NCI-H187 treated with DMSO at 0.1 percent for 48 hours (cell line): ENCODE measurements at places on chromosomes 11 and 22.

DNA sequence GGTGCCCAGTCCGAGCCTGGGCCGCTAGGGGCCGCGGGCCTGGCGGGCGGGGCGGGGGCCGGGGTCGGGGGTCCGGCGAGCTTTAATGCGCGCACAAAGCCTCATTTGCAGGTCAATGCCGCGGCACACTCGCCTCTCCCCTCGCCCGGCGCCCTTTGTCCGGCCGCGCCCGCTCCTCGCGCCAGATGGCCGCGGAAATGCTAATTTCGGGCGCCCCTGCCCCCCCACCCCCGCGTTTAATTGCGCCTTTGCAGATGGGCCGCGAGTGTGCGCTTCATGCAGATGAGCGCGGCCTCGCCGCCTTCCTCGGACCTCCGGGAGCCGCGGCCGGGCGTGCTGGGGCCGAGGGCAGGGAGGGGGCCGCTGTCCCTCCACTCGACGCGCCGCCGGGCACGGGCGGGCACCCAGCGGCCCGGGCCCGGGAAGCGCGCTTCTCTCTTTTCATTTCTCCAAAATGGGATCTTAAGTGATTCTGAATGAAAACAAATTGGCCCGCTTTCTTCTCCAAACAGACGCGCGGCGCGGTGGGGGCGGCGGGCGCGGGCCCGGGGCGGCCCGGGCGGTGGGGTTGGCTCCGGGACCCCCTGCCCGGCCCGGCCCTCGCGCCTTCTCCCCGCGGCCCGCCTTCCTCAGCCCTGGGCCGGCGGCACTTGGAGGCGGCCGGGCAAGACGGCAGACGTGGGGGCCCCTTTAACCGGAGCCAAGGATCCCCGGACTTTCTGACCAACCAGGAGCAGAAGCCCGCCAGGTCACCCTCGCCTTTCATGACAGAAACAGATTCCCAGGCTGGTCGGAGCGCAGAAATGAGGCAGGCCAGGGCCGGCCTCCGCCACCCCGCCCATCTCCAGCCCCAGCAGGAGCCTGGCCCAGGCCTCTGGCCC is 22.9 kb downstream of the CDKN1C start:
- DNase-seq = no peak

DNA sequence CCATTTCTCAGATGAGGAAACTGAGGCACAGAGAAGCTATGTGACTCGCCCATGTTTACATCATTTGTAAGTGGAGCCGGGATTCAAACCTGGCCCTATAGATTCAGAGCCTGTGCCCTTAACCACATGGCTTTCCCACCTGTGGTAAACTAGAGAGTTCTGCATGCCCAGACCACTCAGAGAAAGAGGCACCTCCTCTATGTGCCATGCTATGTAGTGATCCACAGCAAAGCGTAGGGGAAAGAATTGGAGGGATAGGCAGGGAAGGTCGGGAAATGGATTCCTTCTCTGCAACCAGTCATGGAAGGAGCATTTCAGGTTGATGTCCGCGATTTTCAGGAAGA is 15.4 kb upstream of the POU2AF2 start:
- DNase-seq = no peak

- no peak for DNase-seq
These were observed 9.4 kb upstream of the GRIK4 start for GRCh38 chr11:120501976-120502755.

- DNase-seq = no peak
These were observed 25.8 kb downstream of the TPCN2 start for GRCh38 chr11:69074375-69075140.

DNA sequence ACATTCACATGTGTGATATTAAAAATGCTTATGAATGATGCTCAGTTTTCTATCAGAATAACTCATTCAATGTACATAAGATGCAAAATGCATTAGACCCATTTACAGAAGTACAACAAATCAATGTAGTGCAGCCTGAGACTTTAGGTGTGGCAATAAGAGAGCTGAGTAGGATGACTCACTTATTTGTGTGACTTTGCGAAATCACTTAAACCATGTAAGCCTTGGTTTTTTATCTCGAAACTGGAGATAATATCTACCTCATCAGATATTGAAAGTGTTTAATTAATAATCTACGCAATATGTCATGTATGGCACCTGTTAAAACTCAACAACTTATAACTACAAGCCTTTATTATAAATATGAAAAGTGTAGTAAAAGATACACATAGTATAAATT is 105.7 kb upstream of the LUZP2 start:
- no peak for DNase-seq

GRCh38 chr11:43907028-43907975 is 26.7 kb downstream of the ALKBH3 start:
- DNase-seq = no peak

DNA sequence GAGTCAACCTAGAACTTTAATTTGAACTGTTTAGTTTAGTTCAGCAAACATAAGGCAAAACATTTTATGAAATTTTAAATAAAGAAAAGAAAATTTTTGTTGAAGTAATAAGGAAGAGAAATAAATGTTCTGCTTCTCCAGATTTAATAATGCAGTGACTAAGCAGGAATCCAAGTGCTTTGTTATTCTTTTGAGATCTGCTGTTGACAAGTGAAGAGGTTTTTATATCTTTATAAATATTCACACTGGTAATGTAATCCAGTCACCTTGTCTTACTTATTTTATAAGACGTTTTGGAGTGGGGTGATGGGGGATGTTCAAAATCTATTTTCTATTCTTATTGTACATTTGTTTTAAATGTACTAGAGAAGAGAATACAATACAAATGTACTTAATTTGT is 725.9 kb upstream of the CCDC179 start:
- no peak for DNase-seq

DNA sequence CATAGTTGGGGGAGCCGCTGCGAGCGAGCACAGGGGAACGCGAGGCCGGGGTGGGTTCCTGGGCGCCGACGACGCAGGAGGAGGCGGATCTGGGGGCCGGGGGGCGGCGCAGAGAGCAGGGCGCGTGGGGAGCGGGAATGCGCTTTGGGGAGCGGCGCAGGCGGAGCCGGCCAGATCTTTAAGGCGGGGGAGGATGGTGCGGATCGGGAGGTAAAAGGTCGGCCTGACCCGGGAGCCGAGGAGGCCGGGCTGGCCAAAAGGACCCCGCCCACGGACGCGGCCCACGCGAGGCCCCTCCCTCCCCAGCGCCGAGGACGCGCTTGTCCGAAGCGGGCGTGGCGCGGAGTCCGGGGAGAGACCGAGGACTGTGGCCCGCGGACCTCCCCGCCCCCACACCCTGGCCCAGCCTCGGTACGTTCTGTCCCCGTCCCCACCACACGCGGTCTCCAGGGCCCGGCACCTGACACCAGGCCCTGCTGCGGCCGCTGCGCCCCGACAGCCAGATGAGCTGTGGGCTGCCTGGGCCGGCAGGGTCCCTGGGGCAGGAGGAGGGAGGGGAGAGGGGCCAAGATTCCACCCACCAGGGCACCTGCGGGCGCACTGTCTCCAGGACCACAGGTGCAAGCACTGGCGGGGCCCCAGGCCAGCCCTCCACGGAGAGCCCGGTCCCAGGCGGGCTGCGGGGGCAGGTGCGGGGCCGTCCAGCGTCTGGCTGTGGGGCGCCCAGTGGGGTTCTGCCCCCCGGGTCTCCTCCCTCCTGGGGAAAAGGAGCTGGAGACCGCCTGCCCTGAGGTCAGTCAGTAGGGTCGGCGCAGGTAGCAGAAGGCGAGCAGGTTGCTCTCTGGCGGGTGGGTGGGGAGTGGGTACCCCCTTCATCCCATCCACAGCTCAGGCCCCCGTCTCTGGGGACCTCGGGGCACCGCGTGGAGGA is 10.9 kb downstream of the PIM3 start:
- DNase-seq = no peak

DNA sequence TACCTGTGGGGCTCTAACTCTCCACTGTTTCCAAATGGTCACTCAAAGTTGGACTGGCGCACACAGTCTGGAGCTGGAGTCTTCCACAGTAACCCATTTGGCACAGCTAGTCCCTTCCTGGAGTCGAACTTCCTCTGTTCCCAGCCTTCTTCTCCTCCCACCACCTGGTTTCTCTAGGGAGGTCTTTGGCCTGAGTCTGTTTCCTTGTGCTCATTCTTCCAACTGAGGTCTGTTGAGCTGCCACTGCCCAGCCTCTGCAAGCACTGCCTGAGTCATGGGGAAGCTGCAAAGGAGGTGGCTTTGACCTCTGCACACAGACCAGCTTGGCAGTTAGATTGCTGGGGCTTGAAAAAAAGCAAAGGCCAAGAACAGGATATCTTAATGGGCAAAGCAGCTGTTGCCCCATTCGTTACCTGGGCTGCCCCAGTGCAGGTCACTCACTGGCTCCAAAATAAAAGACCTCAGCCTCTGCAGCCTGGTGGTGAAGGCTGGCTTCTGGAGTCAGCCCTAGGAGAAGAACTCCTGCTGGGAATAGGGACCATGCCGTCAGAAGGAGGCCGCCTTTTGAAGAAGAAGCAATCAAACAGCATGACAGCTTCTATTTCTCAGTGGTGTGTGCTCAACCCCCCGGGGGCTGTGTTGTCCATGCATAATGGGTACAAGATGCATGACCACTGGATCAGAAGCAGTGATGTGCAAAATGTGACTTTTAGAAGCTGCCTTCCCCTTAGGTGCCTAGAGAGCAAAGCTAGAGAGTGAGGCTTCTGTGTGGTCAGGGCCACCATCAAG is 3.0 kb downstream of the ADAMTS15 start:
- DNase-seq = no peak

GRCh38 chr22:32185821-32186220 is 19.1 kb downstream of the RFPL2 start:
- no peak for DNase-seq

DNA sequence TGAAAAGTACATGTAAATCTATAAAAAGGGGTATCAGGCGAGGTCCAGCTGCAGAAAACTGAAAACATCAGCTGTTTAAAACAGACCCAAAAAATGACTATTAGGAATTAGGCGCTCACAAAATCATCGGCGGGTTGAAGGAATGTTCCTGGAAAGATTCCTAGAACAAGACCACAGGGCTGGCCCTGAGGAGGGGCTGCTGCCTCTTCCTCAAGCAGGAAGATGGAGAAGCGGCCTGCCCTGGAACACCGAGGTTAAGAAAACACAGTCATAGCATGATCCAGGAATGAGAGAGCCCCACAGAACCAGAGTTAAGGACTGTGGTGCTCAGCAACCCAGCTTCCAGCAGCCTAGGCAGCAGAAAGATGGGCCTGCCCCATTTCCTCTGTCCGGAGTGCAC is 78.4 kb downstream of the C11orf91 start:
- DNase-seq = no peak

DNA sequence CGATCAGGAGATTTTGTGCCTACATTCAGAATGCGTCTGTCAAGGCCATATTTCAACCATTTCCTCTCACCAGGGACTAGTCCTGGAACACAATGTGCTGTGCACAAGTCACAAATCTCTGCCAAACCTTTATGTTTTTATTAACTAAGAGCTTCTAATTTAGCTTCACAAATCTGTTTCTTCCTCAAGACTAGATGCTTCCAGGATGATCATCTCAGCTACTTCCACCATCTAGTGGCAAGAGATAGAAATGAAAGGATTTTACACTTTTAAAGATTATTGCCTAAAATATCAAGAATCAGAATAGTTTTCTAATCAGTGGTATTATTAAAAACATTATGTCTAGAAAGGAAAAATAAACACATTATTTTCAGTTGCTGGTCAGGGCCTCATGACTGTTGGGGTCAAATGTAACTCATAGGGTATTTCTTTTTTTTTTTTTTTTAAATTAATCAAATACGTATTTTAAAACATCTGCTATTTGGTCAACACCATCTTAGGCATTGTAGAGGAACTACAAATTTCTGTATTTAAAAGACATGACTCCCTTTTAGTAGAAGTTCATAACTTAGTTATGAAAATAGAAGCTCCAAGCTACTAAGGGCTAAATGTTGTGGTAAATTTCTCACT is 1102.6 kb downstream of the DLG2 start:
- no peak for DNase-seq

GRCh38 chr22:46466255-46466676 is 71.2 kb downstream of the CELSR1 start:
- DNase-seq = no peak

GRCh38 chr11:134369656-134370525 is 38.1 kb downstream of the GLB1L2 start:
- DNase-seq = no peak

DNA sequence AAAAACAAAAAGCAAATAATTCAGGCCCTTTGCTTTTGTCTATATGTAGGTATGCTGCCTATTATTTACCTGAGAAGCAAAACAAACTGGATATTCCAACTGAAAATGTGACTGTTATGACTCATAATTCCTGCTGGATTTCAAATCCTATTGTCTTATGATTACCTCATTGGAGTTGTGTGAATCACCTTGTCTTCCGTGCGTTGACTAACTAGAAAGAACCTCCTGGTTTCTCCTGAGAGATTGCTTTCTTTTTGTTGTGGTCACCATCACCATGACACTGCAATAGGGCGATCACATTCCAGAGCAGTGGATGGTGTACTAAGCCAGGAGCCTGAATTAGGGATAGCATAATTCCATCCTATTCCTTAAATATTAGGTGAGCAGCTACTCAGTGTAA is 23.0 kb upstream of the EXPH5 start:
- DNase-seq = no peak

DNA sequence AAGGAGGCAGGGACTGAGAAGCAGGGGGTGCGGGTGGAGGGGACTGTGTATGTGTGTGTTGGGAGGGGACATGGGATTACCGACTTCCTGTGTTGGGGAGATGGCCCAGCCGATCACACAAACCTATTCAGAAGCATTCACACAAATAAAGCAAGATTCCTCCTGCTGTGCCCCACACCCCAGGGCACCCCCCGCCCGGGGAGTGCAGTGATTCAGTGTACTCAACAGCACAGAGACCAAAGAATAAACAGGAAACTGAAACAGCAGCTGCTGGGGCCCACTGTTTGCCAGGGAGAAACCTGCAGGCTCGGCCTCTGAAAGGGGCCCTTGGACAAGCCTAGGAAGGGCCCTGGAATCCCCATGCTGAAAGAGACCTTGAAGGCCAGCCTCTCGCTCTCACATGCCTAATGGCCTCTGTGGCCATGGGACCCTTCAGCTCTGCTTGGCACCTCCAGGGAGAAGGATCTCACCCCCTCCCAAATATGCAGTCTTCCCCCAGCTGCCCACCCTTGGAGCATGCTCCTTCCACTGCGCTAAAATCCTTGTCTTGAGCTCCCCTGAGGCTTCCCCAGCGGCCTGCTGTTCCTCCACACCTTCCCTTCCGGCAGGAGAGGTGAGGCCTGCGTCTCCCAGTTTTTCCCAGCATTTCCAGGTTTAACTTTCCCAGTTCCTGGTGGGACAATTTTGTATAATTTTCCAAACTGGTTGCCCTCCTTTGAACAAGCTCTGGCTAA is 72.9 kb downstream of the CSNK2A3 start:
- no peak for DNase-seq
